ENCODE measurements at places on chromosomes 5 and 9.
A peak's percentile ranks its signal among the peaks of the same experiment; 100 is the strongest.

- peak; percentile 25 for DNase-seq
Observed at GRCh38 chr9:2465921-2466460, 155.6 kb upstream of the VLDLR start.

- DNase-seq: peak; percentile 31
Observed at GRCh38 chr5:139709582-139710318, 61.6 kb downstream of the CXXC5 start.

DNA sequence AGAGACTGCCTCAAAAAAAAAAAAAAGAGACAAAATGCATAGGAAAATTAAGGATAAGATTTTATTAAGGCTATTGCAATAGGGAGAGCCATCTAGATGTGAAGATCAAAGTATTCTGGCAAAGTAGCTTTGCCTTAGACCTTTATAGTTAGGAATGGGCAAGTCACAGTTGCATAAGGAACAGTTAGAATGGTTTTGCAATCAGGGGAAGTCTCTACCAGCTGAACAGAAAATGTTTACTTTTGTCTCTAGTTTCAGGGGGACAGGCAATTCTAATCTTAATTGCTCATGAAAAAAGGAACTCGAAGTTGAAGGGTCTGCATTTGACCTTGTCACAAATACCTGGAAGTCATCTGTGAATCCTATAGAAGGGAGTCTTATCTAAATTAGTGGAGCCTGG, 13.1 kb upstream of the ATP6V1G1 start:
- no peak for DNase-seq

- DNase-seq: no peak
Observed at GRCh38 chr5:169385636-169386035, 84.7 kb upstream of the SLIT3 start.

- peak; percentile 72 for DNase-seq
Observed at GRCh38 chr9:127942216-127943010, 4.8 kb upstream of the DPM2 start.

GRCh38 chr5:127363403-127363802, 72.8 kb downstream of the MEGF10 start:
- DNase-seq: no peak

GRCh38 chr5:101143526-101143925, 240.4 kb upstream of the ST8SIA4 start:
- no peak for DNase-seq

DNA sequence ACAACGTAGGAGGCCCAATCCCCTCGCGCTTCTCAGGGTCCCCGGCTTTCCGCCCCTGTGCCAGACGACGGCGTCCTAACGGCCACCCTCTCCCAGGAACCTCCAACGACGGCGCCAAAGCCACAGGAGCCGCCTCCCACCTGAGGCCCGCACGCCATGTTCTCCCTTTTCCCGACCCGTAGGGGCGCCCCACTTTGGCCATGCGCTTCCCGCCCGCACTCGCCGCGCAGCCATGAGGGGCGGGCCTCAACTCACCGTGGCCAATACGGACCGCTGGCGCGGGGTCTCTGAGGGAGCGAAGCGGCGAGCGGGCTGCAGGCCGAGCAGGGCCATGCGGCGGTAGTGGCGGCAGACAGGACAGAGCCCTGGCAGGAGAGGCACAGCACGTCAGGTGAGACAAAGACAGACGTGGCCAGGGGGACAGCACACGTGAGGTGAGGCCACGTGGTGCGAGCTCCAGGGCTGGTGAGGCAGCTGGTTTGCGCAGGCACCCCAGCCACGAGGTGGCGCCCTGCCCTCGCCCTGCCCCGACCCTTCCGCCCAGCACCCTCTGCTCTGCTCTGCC, 1005.5 kb upstream of the PTPRD start:
- DNase-seq: no peak

- DNase-seq: no peak
Observed at GRCh38 chr9:93020151-93020550, 38.4 kb upstream of the SUSD3 start.

- peak; percentile 20 for DNase-seq
Observed at GRCh38 chr5:153079396-153079795, 411.1 kb upstream of the GRIA1 start.

DNA sequence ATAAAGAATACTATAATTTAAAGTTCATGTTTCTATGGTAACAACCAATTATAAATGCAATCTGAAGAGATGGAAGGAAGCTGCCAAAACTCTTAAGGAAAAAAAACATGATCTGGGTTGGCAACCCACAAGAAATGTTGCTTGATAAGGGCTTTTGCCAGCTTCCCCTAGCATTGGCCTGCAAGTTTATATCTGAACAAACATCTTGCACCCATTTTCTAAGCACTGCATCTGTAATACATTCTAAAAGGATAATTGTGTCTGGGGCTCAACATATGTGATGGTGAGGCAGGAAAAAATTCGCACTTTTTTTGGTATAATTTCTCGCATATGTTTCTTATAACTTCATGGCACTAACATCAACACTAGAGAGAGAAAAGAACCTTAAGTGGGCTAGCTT, 276.4 kb downstream of the FBXL7 start:
- no peak for DNase-seq

GRCh38 chr9:134174073-134174449, 9.7 kb upstream of the RNU6ATAC start:
- no peak for DNase-seq

GRCh38 chr5:18602402-18602801, 968.1 kb downstream of the TAF11L14 start:
- DNase-seq: no peak

- DNase-seq: no peak
Observed at GRCh38 chr5:181173420-181174342, 26.3 kb downstream of the OR2V2 start.

GRCh38 chr9:133327834-133328484, 8.0 kb downstream of the SURF6 start:
- DNase-seq: no peak

GRCh38 chr5:159316519-159317383, 13.5 kb downstream of the IL12B start:
- DNase-seq: peak; percentile 68

GRCh38 chr5:143449772-143450171, 46.3 kb upstream of the NR3C1 start:
- no peak for DNase-seq

DNA sequence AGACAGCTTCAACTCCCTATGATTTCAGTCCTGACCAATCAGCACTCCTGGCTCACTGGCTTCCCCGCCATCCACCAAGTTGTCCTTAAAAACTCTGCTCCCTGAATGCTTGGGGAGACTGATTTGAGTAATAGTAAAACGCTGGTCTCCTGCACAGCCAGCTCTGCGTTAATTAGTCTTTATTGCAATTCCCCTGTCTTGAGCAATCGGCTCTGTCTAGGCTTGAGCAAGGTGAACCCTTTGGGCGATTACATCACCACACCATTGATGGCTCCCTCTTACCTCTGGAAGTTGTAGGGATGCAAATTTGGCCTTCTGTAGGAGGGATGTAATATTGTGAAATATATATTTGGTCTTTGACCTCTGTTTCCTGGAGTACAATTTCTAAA, 2.9 kb upstream of the SLC23A1 start:
- DNase-seq: no peak

GRCh38 chr5:149381261-149381985, 2.3 kb upstream of the IL17B start:
- DNase-seq: no peak

DNA sequence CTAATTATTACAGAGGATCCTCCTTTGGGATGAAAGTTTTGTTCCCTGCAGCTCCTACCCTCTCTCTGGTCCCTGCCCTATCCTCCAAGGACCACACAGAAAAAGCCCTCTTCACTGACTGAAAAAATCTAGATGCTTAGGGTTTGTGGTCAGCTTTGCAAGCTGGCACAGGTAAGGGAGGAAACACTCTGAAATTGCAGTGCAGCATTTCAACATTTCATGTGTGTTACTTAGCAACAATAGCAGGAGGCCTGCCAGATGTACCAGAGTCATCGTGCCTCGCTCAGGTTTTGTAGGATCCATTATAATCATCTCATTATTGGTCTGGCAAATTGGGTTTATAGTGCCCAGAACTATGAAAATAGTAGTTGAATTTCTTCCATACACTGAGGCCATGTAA, 109.5 kb downstream of the PALM2AKAP2 start:
- DNase-seq: no peak

DNA sequence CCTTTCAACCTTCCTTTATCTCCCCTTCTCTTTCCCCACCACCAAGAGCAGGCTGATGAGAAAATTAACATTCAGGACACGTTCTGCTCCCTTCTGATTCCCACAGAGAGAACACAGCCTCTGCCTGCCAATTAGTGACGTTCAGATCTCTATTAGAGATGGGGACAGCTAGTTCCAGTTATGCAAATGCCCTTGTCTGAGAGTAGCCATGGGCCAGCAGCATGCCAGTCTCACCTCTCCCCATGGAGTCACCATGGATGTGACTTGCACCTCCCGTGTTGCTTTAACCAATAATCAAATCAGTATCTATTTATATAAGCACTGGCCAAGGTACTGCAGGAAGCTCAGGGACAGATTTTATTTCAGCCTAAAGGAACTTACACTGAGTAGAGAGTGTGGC, 61.3 kb downstream of the KCNIP1 start:
- DNase-seq: no peak

- no peak for DNase-seq
Observed at GRCh38 chr5:77368367-77368766, 123.7 kb downstream of the WDR41 start.

GRCh38 chr5:55456216-55456895, 78.4 kb downstream of the PLPP1 start:
- no peak for DNase-seq

GRCh38 chr9:34744295-34745221, 34.6 kb upstream of the CCL21 start:
- no peak for DNase-seq

DNA sequence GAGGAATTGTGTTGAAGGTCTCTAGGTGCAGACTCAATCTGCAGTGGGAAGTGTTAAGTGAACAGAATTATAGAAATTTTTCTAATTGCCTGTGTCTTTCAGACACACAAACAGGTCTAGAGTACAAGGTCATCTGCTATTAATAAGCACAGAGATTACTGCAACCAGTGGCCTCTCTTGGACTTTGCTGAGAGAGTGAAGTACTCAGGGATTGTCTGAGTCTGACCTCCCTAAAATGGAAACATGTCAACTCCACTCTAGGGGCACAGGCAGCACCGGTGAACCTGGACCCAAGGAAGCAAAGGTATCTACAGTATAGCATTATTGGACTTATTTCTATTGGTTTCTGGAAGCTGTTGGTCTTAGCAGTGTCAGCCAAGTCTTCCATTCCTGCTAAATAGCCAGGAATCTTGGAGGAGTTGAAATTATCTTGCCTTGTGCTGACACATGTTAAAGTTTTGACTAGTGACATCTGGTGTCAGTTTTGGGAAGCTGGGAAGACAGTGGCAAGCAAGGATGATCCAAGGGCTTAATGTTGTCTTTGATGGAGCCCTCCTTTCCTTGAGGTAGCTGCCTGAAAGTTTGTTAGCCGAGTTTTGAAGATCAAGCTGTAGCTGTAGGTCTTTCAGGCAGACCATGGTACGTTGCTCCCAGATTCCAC, 61.1 kb upstream of the NMUR2 start:
- DNase-seq: no peak

DNA sequence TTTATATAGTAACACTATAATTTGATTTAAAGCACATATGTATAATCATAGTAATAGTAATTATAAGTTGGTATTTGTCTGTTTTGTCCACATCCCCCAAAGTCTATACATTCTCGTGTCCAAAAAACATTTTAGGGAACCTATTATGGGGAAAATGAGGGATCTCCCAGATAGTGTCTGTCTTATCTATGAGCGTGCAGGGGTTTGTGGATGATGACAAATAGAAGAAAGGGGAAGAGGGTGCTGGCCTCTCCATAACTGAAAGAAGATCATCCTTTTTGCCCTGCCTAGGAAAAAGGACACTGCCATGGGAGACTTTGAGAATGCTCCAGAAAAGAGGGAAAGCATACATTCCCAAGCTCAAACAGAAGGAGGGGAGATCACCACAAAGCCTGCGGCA, 45.3 kb downstream of the C5orf22 start:
- DNase-seq: peak; percentile 48

GRCh38 chr5:91141642-91142041, 241.5 kb downstream of the ARRDC3 start:
- no peak for DNase-seq

GRCh38 chr9:114709636-114710035, 27.6 kb upstream of the TEX48 start:
- DNase-seq: no peak

- peak; percentile 84 for DNase-seq
Observed at GRCh38 chr5:131634666-131634995, 398 bp downstream of the RAPGEF6 start.
